Naive thymus-derived CD4-positive, alpha-beta T cell (primary cell): ENCODE measurements at places on chromosomes 4 and X.

DNA sequence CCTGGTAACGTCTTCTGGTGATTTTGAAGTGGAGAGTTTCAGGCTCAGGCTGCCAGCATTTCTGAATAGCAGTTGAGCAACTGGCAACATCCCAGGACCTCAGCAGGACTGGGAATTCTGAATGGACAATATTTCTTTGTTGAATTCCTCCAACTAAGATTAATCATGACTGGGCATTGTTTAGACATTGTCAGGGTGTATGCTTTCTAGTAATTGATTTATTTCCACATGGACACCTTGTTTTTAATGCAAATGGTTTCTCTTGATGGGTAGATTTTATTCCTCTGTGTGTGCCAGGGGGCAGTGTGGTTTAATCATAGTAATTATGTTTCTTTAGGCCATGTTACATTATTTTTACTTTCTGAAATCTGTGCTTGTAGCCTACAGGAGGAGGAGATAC, 1004.7 kb upstream of the LCORL start:
- no peak for DNase-seq

DNA sequence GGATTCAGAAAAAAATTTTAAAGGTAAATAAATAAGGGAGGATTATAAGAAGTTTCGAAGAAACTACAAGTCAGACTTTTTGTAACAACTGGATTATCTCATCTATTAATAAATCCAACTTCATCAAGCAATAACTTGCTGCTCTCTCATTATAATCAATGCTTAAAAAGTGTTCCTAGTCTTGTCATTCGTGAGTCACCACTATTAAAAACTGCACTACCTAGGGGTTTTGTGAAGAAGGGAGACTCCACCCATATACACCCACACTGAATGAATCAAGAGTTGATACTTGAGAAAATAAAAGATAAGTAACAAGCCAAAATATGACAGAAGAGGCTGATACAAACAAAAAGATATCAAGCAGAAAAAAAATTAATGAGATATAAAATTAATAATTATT, 360.5 kb downstream of the ZNF674 start:
- DNase-seq: no peak

DNA sequence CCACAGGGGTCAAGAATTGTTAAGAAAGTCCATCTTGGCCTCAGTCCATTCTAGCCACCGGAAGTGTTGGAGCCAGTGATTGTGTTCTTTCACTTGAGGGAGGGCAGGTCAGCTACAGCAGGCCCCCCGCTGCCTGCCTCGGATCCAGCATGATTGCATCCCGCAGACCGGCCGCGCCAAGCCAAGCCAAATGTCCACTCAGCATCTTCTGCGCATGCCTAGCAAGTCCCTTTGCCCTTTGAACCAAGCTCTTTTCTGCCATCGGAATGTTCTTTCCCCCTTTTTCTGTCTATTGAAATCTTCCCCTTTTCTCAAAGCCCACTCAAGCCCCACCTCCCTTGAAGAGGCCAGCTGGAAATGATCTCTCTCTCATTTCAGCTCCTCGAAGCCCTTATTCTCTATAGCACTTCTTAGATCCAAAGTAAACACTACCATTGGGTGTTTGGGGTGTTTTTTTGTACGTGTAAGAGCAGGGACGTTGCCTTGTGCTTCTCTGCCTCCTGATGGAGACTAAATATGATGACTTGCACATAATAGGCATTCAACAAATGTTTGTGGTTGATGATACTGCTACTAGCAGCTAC, 147.8 kb upstream of the BCOR start:
- DNase-seq: no peak

GRCh38 chr4:171993247-171993646, 180.0 kb downstream of the GALNTL6 start:
- no peak for DNase-seq

DNA sequence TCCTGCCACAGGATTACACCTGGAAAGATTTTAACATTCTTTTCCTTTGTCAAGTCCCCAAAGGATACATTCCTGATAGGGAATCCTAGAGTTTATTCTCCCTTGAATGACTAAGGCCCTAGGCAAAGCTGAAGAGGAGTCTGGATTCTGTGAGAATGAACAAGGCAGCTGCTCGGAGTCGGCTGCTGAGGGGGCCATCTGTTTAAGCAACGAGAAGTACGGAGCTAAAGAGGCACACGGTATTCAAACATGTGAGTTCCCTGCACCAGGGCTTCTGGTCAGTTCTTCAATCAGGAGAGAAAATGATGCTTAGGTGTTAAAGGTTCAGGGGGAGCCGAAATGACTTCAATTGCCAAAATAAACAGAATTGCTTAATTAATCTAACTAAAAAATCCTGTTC, 97.6 kb downstream of the MGST2 start:
- DNase-seq: no peak

- DNase-seq: no peak
These were observed 11.5 kb upstream of the TBC1D1 start for GRCh38 chr4:37879365-37879764.

GRCh38 chr4:8710416-8710815, 117.9 kb downstream of the CPZ start:
- no peak for DNase-seq

GRCh38 chr4:2102045-2102883, 43.1 kb downstream of the NAT8L start:
- no peak for DNase-seq

GRCh38 chr4:10276152-10276551, 159.6 kb upstream of the WDR1 start:
- no peak for DNase-seq

GRCh38 chrX:153848325-153848724, 18.0 kb upstream of the PDZD4 start:
- DNase-seq: no peak

GRCh38 chr4:91447168-91447567, 856.6 kb upstream of the GRID2 start:
- DNase-seq: no peak

- DNase-seq: no peak
These were observed 72.1 kb upstream of the SPANXC start for GRCh38 chrX:141314441-141314840.

DNA sequence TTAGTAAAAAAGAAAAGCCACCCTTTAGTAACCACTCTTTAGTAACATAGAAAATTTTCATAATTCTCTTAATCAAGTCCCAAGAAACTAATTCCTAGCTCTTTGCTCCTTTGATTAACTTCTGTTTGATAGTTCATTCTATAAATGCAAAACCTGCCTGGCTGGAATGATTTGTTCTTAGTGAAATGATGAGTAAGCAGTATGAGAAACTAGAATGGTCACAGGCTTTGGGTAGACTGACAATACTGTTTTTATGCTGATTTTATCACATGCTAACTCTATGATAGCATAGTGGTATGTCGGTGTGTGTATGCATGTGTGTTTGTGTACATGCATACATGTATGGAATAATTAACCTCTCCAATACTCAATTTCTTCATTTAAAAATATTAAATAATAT, 81.2 kb downstream of the SYTL5 start:
- DNase-seq: no peak
